ENCODE measurements at places on chromosomes 3 and 15. TPM values are rescaled to one million over a fixed set of nuclear protein-coding genes. Genes with fewer than 3 reads are reported as not detected.

GRCh38 chr3:126127904-126128303, 44.0 kb upstream of the SLC41A3 start:
- H3K27ac ChIP-seq = no peak overlapping the region
- H3K36me3 ChIP-seq = no peaks in the 10 kb centered on the region
- no peak overlapping the region for H3K4me3 ChIP-seq
- H3K4me1 ChIP-seq = no peaks in the 10 kb centered on the region

Gene GABRA5
- polyA plus RNA-seq = 18.9 TPM

Gene C3orf22
- 0.05 TPM for polyA plus RNA-seq

DNA sequence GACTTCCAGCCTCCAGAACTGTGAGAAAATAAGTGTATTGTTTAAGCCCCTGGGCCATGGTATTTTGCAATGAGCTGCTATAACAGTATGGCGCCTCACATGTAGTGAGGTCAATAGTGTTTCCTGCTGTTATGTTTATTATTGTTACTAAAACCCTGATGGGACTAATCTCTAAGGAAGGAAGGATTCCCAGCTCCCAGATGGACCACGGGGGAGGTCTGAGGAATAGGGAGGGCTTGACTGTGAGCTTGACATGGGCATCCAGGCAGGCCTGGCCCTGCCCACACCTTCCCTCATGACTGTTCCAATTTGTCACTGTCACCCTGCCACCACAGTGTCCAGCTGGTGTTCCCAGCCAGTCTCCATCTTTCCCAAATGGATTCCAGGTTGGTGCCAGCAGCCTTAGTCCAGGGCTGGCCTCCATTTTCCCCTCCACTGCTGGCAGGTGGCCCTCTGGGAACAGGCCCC, 14.5 kb upstream of the SLC41A3 start:
- H3K36me3 ChIP-seq = no peaks in the 10 kb centered on the region
- no peaks in the 10 kb centered on the region for H3K27me3 ChIP-seq
- DNase-seq = no peak
- H3K27ac ChIP-seq = no peak overlapping the region
- H3K4me1 ChIP-seq = no peaks in the 10 kb centered on the region
- no peak overlapping the region for H3K4me3 ChIP-seq

Gene PPP1R14D
- polyA plus RNA-seq = 1.2 TPM

Gene LINGO1
- polyA plus RNA-seq = 0.75 TPM

DNA sequence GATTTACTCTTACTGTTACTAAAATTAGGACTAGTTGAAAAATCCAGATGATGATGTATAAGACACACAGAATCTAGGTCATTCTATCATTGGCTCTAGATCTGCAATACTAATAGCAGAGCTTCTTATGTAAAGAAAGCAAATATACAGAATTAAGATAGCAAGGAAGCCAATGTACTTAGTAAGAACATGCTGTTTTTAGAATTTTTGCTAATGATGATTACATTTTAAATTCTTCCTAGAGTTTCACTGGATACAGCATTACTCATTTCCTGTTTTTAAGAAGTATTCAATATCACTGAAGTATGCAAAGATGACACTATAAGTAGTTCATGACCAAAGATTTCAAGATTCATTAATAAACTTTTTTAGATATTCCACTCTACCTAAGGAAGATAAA, 60.7 kb downstream of the CFAP20DC start:
- no peak overlapping the region for H3K27ac ChIP-seq
- H3K4me1 ChIP-seq = no peaks in the 10 kb centered on the region
- no peaks in the 10 kb centered on the region for H3K27me3 ChIP-seq
- H3K36me3 ChIP-seq = no peaks in the 10 kb centered on the region
- H3K4me3 ChIP-seq = no peak overlapping the region
- DNase-seq = no peak

GRCh38 chr15:90459368-90459767, 70.4 kb upstream of the CRTC3 start:
- no peaks in the 10 kb centered on the region for H3K27me3 ChIP-seq
- no peak overlapping the region for H3K4me3 ChIP-seq
- H3K27ac ChIP-seq = no peak overlapping the region
- H3K4me1 ChIP-seq = no peaks in the 10 kb centered on the region

GRCh38 chr15:34621675-34622074, 38.2 kb upstream of the GOLGA8B start:
- no peak for DNase-seq
- no peaks in the 10 kb centered on the region for H3K27me3 ChIP-seq
- H3K27ac ChIP-seq = no peak overlapping the region

Gene FANCD2OS
- polyA plus RNA-seq = 0.18 TPM

- no peak overlapping the region for H3K27ac ChIP-seq
- H3K4me3 ChIP-seq = no peak overlapping the region
- H3K27me3 ChIP-seq = no peaks in the 10 kb centered on the region
- DNase-seq = no peak
- no peaks in the 10 kb centered on the region for H3K4me1 ChIP-seq
Observed at GRCh38 chr3:193932136-193932535, 203.8 kb upstream of the HES1 start.

Gene EIF5A2
- polyA plus RNA-seq = 2.9 TPM

DNA sequence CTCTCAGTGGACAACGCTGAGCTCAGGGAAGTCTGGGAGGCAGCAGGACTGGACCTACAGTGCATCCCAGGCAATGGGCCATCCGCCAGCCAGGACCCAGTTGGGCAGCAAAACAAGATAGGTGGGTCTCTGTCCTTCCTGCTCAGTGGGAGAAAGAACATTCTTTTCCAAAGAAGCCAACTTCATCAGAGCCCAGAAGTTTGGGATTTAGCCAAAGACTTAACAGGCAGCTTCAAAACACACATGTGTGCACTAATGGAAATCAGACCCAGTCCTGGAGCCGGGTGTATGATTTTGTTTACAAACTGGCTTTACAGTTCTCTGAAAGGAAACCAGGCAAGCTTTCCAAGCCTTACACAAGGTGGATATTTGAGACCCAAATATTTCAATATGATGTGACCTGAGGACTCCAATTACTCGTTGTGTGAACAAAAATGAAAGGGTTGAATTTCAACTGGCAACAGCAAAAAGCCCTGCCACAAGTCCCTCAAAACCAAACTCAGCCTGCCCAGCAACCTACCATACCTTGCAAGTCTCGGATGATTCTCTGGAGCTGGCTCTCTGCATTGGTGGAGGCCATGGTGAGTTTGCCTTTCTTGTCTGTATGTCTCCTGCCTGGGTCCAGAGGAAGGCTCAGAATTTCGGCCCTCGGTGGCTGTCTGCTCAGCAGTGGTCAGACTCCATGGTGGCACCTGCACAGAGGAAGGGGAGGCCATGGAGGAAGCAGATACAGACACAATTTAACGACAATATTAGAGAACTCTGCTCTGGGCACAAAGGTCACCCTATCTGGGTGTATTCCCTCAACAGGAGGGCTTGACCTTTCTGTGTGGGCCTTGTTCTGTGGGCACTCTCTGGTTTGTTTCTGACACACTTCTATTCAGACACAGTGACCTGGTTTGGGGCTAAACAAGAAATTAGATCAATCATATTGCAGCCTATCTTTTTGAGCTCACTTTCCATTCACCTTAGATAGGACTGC, 11.0 kb downstream of the FYCO1 start:
- no peak overlapping the region for H3K4me3 ChIP-seq
- peaks cover 15% of the 10 kb centered on the region for H3K4me1 ChIP-seq
- no peaks in the 10 kb centered on the region for H3K27me3 ChIP-seq
- peaks cover 51% of the 10 kb centered on the region for H3K36me3 ChIP-seq
- no peak for DNase-seq
- H3K27ac ChIP-seq = no peak overlapping the region

DNA sequence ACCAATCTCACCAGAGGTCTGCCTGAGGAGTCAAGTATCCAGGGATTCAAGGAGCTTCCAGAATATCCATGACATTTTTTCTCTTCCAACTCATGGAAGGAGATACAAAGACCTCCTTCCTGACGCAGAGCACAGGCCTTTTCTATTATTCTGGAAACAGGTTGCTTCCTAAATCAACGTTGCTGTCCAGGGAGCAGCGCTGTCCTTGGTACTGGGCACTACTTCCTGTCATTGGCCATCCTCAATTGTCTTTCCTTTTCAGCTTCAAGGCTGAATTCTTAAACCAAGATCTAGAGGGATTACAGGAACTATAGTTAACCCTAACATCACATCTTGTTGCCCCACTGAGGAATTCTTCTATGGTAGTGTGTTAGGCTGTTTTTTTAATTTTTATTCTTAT, 50.4 kb upstream of the TBC1D21 start:
- no peaks in the 10 kb centered on the region for H3K4me1 ChIP-seq
- no peaks in the 10 kb centered on the region for H3K36me3 ChIP-seq
- DNase-seq = no peak
- H3K27me3 ChIP-seq = no peaks in the 10 kb centered on the region
- no peak overlapping the region for H3K27ac ChIP-seq

Gene MUSTN1
- polyA plus RNA-seq = 59.3 TPM

All from thymus (tissue), 14 donors.